ENCODE measurements at places on chromosomes 16 and 17. TPM values are rescaled to one million over a fixed set of nuclear protein-coding genes. Genes with fewer than 3 reads are reported as not detected.

ALOX12B gene
- not detected for total RNA-seq

TSPAN10 gene
- total RNA-seq: 1.4 TPM

ZFHX3 gene
- total RNA-seq: 2.2 TPM

ATP2C2 gene
- total RNA-seq: not detected

DUSP14 gene
- 97.5 TPM for total RNA-seq

DNA sequence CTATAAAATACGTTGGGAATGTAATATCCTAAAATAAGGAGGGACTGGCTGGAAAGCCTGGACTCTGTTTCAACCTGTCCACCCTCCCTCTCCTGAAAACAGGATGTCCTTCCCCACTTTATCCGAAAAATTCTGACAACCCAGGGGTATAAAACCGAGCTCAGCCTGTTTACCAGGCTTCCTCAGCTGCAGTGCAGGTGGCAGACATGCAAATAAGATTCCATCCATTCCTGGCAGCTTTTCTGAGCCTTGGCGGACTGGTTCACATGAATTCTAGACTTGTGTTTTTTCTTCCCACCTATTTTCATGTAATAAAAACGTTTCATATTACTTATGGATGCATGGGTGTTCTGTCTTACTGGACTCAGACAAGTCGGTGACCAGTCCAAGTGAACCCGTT is 479.3 kb downstream of the KCNJ18 start:
- DNase-seq: no peak

- DNase-seq: peak; percentile 1
These were observed 31.5 kb downstream of the SALL1 start for GRCh38 chr16:51119556-51119955.

- DNase-seq: no peak
These were observed 397 bp downstream of the CDC42EP4 start for GRCh38 chr17:73311428-73311780.

- DNase-seq: peak; percentile 32
These were observed 199.9 kb upstream of the COX10 start for GRCh38 chr17:13869331-13869940.

All from IMR-90 (cell line).